NCI-H2171 treated with DMSO at 0.1 percent for 48 hours (cell line): ENCODE measurements at places on chromosomes 12 and 14.

- peak; percentile 47 for DNase-seq
Observed at GRCh38 chr12:100675432-100675831, 101.9 kb downstream of the GAS2L3 start.

DNA sequence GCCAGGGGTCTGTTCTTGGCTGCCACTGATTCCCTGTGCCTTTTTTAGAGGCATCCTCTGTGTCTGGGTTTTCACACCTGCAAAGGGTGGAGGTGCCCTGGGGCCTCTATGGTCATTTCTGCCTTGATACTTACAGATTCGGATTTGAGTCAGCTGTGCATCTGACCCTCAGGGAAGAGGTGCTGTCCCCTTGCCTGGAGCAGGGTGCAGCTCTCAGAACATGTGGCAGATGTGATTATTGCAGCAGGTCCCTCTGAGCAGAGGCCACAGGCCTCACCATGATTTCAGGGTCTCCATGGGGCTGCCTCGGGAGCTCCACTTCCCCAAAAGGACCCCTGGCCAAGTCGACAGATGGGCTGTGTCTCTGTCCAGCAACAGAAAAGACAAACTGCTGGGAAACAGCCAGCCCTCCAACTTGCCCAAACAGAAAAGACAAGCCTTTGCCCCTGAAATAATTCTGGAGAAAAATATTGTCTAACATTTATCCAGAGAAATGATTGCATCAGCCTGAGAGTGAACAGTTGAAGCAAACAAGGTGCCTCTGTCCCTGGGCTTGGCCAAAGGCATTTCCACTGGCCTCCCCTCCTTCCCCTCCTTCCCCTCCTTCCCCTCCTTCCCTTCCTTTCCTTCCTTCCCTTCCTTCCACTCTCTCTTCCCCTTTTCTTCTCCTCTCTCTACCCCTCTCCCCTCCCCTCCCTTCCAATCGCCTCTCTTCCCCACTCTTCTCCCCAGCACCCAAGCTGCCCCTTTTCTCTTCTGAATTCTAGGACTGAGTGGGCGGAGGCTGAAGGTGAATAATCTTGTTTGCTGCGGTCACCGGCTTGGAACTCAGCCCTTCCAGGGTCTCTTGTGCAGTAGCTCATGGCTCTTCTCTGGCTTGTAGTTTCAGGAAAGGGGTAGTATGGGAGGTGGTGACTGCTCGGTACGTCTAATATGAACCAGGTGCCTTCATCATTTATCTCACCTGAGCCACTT is 676 bp downstream of the SERPINA3 start:
- no peak for DNase-seq

GRCh38 chr14:45249856-45250575 is 3.0 kb downstream of the MIS18BP1 start:
- no peak for DNase-seq

DNA sequence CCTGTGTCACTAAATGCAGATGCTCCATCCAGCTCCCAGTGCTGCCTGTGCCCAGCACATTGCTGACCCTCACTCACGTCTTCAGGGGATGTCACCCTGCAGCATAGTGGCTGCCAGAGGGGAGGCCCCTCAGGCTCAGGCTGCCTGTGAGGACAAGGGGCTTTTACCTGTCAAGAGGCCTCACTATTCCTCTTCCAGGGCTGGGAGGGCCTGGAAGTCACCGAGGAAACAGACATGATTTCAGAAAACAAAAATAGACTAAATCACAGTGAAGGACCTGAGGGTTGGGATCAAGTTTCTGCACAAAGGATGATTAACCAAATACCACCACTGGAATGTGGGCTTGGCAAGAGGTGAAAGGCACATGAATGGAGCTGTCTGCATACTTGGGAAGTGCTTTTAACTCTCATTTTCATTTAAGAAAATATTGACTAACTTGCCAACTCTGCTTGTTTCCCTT is 1202.3 kb downstream of the BCL11B start:
- DNase-seq = no peak

GRCh38 chr14:49892301-49892635 is 614 bp upstream of the ARF6 start:
- peak; percentile 92 for DNase-seq
